SW480 (cell line): ENCODE measurements at places on chromosomes 13 and 19.

DNA sequence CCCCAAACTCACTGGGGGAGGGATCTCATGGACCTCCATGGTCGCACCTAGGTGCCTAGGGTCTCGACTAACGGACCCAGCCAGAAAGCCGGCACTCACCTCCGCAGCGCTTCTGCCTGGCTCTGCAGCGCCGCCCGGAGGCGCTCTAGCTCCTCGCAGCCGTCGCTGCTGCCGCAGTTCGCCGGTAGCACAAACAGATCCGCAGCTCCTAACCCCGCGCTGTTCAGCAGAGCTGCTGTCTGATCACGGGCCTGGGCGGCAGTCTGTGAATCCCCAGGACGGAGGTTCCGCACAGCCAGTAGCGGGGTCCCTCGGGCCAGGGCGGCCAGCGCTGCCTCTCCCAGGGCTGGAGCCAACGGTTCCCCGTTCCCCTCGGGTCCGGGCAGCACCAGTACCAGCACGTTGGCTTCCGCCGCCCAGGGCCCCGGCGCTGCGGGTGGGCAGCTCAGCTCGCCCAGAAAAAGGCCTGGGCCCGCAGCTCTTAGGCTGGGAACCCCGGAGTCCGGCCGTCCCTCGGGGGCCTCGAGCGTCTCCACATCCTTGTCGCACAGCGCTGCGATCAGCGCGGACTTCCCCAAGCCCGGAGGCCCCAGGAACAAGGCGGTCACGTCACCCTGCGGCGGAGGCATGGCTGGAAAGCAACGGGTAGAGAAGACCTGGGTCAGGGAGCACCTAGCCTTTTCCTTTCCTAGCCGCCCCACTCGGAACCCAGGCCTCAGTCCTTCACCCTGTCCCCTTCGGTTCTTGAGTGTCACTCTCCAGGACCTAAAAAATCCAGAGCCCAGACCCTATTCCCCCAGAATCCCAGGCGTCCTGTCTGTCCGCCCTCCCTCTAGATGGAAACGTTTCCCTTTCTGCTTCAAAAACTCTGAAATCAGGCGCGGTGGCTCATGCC is 977 bp downstream of the IRGQ start:
- DNase-seq: peak; percentile 77

DNA sequence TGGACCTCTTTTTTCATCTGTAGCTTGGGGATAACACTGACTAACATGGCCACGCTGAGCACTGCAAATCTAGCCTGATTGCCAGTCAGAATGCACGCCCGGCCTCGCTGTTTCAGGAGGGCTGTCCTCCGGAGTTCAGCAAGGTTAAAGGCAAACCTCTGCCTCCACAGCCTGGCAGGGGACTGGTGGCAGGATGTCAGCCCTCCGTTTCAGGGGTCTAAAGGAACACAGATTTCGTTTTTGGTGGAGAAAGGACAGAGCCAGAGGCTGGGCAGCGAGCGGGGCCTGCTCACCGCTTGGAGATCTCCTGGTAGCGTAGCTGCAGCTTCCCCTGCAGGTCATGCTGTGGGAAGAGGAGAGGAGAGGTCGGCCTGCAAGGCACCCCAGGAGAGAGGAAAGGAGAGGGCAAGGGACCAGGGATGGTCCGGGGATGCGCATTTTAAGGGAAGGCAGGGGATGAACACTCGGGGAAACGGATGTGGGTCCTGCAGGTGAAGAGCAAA is 560 bp downstream of the NDUFA7 start:
- no peak for DNase-seq

GRCh38 chr13:42164557-42165125 is 107.3 kb upstream of the AKAP11 start:
- no peak for DNase-seq

GRCh38 chr13:94382960-94383359 is 96.5 kb downstream of the DCT start:
- DNase-seq: no peak

GRCh38 chr19:32669310-32669709 is 5.7 kb downstream of the ANKRD27 start:
- DNase-seq: no peak

DNA sequence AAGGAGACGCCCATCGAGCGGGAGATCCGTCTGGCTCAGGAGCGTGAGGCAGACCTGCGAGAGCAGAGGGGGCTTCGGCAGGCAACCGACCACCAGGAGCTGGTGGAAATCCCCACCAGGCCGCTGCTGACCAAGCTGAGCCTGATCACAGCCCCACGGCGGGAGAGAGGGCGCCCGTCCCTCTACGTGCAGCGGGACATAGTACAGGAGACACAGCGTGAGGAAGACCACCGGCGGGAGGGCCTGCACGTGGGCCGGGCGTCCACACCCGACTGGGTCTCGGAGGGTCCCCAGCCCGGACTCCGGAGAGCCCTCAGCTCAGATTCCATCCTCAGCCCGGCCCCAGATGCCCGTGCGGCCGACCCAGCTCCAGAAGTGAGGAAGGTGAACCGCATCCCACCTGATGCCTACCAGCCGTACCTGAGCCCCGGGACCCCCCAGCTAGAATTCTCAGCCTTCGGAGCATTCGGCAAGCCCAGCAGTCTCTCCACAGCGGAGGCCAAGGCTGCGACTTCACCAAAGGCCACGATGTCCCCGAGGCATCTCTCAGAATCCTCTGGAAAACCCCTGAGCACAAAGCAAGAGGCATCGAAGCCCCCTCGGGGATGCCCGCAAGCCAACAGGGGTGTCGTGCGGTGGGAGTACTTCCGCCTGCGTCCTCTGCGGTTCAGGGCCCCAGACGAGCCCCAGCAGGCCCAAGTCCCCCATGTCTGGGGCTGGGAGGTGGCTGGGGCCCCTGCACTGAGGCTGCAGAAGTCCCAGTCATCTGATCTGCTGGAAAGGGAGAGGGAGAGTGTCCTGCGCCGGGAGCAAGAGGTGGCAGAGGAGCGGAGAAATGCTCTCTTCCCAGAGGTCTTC is 7.1 kb downstream of the MISP start:
- DNase-seq: no peak

GRCh38 chr13:63909726-63910375 is 2494.2 kb upstream of the PCDH20 start:
- DNase-seq: no peak

GRCh38 chr13:37995092-37995491 is 125.5 kb upstream of the TRPC4 start:
- no peak for DNase-seq

GRCh38 chr13:53501387-53501786 is 472.8 kb downstream of the OLFM4 start:
- DNase-seq: no peak

DNA sequence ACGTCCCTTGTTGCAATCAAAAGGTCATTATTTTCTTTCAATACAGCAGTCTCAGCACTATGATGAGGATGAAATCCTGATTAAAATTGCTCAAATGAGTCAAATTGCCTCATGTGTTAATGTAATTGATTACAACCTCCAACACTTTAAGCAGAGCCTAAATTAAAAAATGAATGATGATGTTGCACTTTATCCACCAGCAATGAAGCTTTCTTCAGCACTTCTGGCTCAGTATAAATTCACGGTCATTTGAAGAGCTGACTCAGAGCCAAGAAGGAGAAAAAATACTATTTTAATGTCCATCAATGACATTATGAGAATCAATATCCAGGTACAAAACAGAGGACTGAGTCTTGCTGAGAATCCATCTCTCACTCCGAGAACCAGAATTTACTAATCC is 792.6 kb upstream of the ATXN8OS start:
- no peak for DNase-seq

DNA sequence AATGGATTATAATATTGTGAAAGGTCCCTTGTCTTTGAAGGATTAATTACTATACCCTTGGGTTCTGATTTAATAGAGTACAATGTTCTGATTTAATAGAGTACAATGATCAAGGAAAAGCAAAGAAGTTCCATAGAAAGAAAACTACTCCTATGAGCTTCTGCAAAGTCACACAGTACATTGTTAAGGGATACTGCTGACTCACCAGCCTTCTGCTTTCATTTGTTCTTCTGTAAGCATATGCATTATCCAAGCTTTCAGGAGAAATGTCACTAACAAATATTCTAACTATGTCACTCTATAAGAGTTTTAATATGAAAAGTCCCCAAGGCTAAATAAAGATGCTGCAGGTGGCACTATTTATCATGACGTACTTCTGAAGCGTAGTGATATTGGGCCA is 396.7 kb downstream of the RFC3 start:
- DNase-seq: no peak

DNA sequence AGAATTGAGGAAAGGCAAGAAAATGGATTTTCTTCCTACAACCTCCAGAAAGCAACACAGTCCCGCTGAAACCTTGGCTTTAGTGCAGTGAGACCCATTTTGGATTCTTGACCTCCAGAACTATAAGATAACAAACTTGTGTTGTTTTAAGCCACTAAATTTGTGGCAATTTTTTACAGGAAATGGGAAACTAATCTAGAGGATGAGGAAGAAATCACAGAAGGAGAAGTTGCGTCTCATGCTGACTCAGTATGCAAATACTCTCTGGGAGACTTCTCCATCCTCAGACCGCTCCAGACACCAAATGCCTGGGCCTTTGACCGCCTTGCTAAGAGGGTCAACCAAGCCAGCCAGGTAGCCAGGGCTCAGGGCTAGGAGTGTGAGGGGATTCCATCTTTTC is 13.1 kb upstream of the CEACAM16 start:
- DNase-seq: no peak

GRCh38 chr19:22503524-22503923 is 81.4 kb upstream of the ZNF98 start:
- DNase-seq: no peak

DNA sequence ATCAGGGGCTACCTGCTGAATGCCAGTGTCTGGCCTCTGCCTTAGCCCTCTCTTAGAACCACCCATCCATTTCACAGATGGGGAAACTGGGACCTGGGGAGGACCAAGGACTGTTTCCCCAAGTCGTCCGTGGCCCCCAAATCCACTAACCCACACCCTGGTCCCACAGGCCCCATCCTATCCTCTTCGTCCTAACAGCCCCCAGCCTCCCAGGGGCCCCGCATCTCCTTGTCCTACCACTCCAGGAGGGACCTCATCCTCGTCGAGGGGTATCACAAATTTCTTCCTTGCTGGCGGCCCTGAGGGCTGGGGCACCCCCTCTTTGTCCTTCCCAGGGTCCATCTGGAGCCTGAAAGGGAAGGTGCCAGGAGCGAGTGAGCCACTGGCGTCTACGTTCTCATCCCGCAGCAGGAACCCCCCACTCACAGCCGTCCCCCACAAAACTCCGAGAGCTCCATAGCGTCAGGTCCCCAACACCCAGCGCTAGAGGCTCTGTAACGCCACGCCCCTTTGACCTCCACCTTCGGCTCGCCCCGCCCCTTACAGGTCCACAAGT is 606 bp downstream of the ERCC1 start:
- no peak for DNase-seq

DNA sequence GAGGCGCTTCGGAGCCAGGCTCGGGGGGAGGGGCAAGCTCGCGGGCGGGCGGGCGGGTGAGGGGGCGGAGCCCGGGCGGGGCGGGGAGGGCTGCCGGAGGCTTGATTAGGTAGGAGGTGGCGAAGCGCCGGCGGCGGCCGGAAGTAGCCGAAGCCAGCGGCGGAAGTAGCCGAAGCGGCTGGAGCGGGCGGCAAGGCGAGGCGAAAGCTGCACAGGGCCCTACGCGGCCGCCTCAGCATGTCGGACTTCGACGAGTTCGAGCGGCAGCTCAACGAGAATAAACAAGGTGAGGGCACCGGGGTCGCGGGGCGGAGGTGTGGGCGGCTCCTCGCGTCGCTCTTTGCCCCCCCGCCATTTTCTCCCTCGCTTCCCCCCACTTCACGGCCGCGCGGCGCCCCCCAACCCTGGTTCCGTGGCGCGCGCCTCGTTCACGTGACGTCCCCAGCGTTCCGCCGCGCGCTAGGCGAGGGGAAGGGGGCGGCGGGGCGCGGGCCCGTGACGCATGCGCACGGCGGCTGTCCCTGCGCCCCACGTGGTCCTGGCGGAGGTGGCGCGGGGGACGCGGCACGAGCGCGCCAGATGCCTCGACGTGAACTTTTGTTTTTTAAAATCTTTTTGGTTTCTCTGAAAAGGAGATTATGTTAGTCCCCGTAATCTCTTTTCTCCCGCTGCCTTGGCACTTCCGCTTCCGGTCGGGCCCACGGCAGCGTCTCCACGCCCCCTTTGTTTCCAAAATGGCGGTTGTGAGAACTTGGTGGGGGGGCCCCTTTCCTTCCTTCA is at the start of gene U2AF2:
Gene U2AF2, plus strand, starts transcription at position 168 of the 780 bp plus-strand sequence. Its CDS starts 70 bp downstream, at position 238.
- DNase-seq: peak; percentile 96

DNA sequence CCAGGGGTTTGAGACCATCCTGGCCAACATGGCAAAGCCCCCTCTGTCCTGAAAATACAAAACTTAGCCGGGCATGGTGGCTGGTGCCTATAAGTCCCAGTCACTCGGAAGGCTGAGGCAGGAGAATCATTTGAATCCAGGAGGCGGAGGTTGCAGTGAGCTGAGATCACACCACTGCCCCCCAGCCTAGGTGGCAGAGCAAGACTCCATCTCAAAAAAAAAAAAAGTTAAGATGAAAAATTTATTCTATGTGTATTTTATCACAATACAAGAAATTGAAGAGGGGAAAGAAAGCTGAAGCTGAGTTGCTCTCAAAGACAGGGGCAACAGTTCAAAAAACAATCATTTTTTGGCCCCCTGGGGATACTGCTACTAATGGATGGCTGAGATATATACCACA is 31.1 kb downstream of the INSR start:
- DNase-seq: no peak

GRCh38 chr13:104832231-104832630 is 1703.2 kb downstream of the EFNB2 start:
- peak; percentile 18 for DNase-seq

- no peak for DNase-seq
These were observed 995 bp upstream of the MKNK2 start for GRCh38 chr19:2051773-2052704.

- DNase-seq: peak; percentile 22
These were observed at the start of gene GPR183 for GRCh38 chr13:99307247-99307646. Gene GPR183 (minus strand): TSS chr13:99307399. CDS start chr13:99296145, 11,254 bp downstream.

DNA sequence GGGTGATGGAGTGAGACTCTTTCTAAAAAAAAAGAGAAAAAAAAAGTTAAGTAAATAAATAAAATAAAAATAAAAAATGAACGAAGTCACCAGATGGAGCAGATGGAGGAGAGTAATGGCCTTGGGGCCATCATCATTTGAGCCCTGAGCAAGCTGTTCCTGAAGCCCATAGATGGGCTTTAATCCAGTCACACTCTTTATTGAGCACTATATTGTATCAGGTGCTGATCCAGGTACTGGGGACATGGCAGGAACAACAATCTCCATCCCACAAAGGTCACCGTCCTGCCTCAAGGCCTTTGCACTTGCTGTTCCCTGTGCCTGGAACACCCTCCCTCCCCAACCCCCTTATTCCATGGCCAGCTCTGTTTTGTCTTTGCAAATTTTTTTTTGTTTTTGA is 3.9 kb upstream of the ADAMTS10 start:
- no peak for DNase-seq

- no peak for DNase-seq
These were observed 32.3 kb downstream of the UGGT2 start for GRCh38 chr13:96020931-96021330.

GRCh38 chr19:56139847-56140582 is 1.1 kb upstream of the ZNF444 start:
- DNase-seq: no peak

DNA sequence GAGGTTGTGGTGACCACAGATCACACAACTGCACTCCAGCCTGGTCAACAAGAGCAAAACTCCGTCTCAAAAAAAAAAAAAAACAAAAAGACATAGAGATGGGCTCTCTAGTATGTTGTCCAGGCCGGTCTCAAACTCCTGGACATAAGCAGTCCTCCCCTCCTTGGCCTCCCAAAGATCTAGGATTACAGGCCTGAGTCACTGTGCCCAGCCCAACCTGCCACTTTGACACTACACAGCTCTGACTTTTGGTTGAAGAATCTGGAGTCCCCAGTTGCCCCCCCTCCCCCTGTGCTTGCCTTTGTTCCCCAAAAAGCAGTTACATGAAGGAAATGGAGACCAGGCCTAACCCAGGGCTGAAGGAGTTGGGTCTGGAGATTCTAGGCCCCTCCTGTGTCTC is 12.9 kb downstream of the CARM1 start:
- DNase-seq: no peak

GRCh38 chr19:3968556-3969434 is 2.1 kb downstream of the DAPK3 start:
- DNase-seq: peak; percentile 89
